Stimulated activated CD4-positive, alpha-beta T cell treated with anti-CD3 and anti-CD28 coated beads, Interleukin-1b, Interleukin-23, amount 100 ng/mL, for 1 hour (primary cell): ENCODE measurements at places on chromosomes 7 and 10.

GRCh38 chr10:82464966-82465365, 590.0 kb downstream of the NRG3 start:
- DNase-seq, result no peak

- DNase-seq, result no peak
These were observed 25.4 kb downstream of the RBM33 start for GRCh38 chr7:155669717-155670505.

DNA sequence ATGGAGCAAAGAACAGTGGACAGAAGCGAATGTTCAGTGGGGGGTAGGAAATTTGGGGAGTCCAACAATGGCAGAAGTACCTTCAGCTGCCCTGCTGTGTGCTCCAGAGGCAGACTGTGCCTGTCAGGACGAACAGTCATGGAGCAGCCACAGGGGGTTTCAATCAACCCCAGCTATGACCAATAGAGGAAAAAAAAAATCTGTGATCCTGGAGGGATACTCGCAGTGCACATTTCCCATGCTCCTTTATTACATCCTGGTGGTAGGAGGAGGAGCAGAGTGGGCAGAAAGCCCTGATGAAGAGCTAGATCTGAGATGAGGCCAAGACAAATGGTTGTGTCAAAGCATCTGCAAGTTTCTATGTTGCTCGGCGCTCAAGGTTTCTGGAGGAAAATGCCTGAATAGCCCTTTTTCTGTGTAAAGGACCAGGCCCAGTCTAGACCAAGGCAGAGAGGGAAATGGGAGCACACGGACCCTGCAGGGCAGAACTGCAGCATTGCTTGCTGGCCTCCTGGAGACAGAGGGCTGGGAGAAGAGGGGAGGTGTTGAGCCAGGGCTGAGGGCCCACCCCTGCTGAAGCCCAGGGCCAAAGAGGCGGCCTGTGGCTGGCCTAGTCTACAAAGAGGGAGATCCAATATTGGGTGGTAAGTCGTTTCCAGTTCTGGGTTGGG, 201.5 kb downstream of the GRID1 start:
- no peak for DNase-seq

GRCh38 chr10:7541137-7542087, 125.4 kb downstream of the ITIH5 start:
- no peak for DNase-seq

- DNase-seq, result no peak
These were observed 18.6 kb downstream of the AKR1C2 start for GRCh38 chr10:4984971-4985594.

- no peak for DNase-seq
These were observed 27.1 kb downstream of the PRF1 start for GRCh38 chr10:70575486-70575873.

DNA sequence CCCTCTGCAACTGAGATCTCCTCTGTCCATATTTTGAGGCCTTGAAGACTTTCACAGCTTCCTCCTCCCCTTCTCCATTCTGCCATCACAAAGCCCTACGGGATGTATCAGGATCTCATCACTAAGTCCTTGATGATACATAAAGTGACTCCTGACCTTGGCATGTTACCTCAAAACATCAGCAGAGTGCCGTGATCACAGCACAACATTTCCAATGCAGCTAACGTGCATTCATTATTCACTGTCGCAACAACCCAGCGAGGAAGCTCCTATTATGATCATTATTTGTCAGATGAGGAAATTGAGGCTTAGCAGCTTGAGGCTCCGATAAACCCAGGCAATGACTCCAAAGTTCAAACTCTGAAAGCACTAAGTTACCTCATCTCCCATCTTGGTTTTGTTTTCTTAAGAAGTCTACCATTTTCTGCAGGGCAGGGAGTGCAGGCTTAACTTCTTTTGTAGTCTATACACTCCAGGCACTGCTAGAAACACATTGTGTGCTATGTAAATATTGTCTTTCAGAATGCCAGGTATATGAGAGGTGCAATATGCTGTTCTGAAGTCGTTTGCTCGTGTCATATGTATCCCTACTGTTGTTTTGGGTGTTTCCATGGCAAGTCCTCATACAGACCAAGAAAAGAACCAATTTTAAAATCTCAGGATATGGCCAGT, 80.6 kb upstream of the C1QL3 start:
- DNase-seq, result no peak

DNA sequence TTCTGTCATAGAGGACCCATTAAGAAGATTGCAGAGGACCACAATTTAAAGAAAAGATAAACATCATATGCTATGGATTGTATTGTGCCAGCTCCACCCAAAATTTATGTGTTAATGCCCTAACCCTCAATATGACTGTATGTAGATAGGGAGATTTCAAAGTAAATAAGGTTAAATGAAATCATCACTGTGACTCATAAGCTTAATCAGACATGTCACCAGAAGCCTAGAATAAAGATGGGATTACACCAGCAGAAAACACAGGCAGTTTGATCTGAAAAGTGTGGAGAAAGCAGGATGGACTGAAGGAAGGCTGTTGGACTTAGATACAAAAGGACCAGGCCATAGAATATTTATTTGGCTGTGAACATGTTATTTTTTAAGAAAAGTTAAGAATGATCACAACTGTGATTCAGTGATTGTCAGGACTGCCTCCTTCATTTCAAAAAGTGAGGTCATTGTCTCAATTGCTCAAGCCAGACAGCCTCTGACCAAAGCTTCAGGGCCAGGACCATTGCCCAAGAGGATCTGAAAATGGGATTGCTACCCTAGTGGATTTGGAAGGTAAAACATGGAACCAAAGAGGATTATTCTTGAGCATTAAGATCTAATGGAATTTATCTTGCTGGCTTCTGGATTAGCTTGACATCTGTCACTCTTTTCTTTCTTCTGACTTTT, 270.8 kb upstream of the POM121L12 start:
- no peak for DNase-seq

- DNase-seq, result no peak
These were observed 77.0 kb downstream of the PFKFB3 start for GRCh38 chr10:6279540-6280267.

- no peak for DNase-seq
These were observed 14.0 kb downstream of the ADAM8 start for GRCh38 chr10:133262696-133263095.

- no peak for DNase-seq
These were observed 21.3 kb upstream of the AMZ1 start for GRCh38 chr7:2666588-2667250.

DNA sequence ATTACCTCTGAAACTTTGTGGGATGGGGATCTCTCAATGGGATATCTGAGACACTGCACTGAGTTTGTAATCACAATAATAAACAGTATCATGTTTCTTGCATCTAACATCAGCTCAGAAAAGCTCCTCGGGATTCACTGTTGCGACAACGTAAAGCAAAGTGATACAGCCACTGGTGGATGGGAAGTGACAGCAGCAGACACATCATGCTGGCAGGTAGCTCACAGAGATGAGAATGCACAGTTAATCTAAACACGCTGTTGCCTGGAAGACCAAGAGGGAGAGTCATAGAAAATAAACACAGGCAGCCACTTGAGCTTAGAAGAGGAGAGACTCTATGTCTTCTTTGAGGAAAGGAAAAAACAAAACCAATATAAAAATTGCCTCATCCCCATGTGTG, 513.8 kb downstream of the MAGI2 start:
- DNase-seq, result no peak

GRCh38 chr7:114711241-114711640, 210.7 kb upstream of the MDFIC start:
- no peak for DNase-seq

DNA sequence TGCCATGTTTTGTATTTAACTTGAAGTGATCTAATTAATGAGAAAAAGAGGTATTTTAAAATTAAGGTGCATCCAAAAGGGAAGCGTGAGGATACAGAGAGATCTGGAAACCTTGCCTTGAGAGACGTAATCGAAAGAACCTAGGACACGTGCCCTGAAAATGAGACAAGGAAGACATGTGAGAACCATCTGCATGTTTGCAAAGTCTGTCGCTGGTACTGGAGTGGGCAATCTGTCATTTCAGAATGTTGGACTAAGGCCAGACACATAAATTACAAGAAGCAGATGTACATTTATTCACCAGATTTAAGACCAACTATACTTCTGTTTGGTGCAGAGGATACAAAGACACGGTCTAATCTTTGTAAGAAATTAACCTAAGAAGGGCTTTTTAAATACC, 9.2 kb downstream of the AGR2 start:
- DNase-seq, result no peak

DNA sequence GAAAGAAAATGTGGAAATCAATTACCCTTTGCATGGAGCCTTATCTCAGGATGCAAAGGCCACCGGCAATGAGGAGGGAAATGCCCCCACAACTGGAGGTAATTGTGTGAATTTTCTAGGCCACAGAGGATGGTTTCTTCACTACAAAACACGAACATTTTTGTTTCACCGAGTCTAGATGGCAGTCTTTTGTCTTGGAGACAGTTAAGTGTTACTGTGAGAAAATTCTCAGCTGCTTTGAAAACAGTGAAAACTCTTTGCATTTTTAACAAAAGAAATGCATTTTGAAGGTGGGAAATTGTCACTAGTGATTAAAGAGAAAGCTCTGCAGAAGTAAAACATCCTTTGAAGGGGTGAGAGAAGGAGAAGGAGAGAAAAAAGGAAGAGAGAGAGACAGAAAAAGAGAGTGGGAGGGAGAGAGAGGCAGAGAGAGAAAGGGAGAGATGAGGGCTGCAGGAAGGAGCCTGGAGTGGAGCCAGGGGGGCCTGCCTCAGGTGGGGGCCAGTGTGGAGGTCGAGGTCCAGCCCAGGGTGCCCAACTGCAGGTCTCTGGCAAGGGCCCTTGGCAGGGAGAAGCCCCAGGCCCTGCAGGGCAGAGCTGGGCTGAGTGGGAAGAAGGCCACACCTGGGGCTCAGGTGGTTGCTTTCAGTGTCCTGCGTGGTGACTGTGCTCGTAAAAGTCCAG, 261.4 kb downstream of the ADARB2 start:
- no peak for DNase-seq

- DNase-seq, result no peak
These were observed 316.8 kb upstream of the MTPN start for GRCh38 chr7:136293841-136294391.

- no peak for DNase-seq
These were observed 107.6 kb downstream of the CNNM2 start for GRCh38 chr10:103025696-103026095.

GRCh38 chr10:101817337-101818118, 716 bp downstream of the OGA start:
- no peak for DNase-seq

- no peak for DNase-seq
These were observed 54.0 kb downstream of the DOCK4 start for GRCh38 chr7:112152186-112152585.

DNA sequence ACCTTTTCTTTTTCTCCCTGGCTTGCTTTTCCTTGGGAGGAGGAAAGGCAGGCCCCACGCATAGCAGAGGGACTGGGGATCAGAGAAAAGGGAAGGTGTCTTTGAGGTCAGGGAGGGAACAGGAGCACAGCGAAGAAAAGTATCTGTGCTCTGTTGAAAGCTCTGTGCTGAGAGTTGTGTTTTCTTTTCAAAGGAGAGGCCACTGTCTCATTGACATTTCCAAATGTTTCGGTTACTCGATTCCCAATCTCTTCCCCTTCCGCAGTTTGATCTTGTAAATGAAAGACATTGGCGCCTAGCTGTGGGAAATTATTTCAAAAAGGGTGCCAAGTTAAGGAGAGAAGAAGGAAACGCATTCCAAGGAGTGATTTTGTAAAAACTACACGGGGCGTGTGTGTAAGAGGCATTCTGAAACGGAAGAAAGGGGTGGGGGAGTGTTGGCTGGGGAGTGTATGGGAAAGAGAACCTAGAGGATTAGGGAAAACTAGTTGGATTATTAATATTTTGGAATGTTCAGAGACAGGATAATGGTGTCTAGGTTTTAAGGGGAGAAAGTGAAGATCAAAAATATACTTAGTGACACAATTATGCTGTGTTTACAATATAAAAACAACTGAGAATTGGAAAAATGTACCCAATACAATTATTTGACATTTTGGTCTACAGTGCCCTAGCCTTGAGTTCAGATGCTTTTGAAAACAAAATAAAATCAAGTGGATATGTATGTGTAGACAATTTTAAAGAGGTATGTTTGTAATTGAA, 708 bp downstream of the KLHDC10 start:
- no peak for DNase-seq

DNA sequence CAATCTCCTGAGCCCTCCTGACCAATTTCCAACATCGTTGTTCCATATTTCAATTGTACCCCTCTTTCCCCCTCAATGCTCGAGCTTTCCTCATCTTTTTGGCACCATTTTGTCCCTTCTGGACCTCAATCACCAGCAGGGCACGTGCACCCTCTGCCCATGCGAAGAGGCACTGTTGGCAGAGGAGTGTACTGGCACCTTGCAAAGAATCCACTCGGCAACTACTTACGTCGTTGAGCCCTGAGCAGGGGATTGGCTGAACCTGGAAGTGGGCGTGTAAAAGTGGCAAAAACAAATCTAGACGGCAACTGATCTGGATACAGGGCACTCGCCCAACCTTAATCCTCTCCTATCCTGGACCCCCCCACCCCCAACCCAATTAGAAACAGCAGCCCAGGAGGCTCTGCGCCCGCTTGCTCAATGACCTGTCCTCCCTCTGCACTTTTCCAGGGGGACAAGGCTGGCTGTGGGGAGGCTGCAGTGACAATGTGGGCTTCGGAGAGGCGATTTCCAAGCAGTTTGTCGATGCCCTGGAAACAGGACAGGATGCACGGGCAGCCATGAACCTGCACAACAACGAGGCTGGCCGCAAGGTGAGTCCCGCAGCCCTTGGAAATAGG, 18.8 kb downstream of the WNT8B start:
- peak; percentile 92 for DNase-seq

GRCh38 chr7:148967602-148968001, 60.7 kb downstream of the PDIA4 start:
- no peak for DNase-seq

- no peak for DNase-seq
These were observed 10.4 kb upstream of the PRKG1 start for GRCh38 chr10:51063659-51064535.

DNA sequence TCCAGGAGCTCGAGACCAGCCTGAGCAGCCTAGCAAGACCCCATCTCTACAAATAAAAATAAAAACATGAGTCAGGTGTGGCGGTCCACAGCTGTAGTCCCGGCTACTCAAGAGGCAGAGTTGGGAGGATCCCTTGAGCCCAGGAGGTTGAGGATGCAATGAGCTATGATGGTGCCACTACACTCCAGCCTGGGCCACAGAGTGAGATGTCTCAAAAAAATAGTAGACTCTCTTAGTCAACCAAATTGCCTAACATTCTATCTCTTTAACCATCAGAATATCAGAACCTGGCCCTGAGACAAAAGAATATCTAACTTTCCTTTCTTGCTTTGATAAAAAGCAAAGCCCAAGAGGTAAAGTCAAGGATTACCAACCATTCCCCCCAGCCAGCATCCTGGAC, 35.0 kb upstream of the CUX1 start:
- no peak for DNase-seq

GRCh38 chr7:105896407-105896911, 20.1 kb upstream of the ATXN7L1 start:
- DNase-seq, result no peak

GRCh38 chr7:81138870-81139269, 220.0 kb upstream of the SEMA3C start:
- DNase-seq, result no peak

- no peak for DNase-seq
These were observed 29.5 kb downstream of the SGPL1 start for GRCh38 chr10:70845256-70845655.
